Effector CD4-positive, alpha-beta T cell (primary cell): ENCODE measurements at places on chromosomes 11 and 22.

DNA sequence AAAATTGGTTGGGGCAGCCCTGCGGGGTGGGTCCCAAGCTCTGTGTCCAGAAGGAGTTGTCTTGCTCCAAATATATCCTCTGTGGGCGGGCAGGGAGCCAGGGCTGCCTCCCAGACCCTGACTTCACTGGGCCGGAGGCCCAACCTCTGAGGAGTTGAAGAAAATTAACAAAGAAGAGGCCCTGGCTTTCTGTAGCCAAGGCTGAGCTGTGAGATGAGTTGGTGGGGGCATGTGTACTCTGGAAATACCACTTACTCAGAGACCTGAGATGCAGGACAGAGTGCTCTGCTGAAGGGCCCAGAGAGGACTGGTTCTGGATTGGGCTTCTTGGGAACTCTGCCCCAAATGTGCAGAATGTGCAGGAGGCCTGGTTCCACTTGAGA lies 96.3 kb downstream of the SWAP70 start:
- no peak for DNase-seq

DNA sequence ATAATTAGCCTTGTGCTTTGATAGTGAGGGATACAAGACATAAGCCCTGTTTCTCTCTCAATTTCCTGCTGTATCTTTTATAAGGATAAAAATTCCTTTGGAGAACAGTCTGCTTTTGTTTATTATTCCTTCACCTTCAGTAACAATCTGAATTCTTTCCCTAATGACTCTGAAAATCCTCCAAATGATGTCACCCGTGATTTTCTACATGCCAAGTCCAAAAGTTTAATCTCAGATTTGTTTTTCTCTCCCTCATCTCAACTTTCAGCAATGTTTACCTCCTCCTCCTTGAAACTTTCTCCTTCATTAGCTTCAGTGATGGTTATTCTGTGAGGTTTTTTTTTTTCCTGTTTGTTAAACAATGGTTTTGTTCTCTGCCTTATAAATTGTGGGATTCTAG lies 2.2 kb downstream of the OR51E2 start:
- DNase-seq, result no peak

- no peak for DNase-seq
Observed at GRCh38 chr11:66011785-66012303, at the start of gene CST6. CST6 (plus strand) TSS chr11:66012008; CDS start chr11:66012045, 37 bp downstream.

DNA sequence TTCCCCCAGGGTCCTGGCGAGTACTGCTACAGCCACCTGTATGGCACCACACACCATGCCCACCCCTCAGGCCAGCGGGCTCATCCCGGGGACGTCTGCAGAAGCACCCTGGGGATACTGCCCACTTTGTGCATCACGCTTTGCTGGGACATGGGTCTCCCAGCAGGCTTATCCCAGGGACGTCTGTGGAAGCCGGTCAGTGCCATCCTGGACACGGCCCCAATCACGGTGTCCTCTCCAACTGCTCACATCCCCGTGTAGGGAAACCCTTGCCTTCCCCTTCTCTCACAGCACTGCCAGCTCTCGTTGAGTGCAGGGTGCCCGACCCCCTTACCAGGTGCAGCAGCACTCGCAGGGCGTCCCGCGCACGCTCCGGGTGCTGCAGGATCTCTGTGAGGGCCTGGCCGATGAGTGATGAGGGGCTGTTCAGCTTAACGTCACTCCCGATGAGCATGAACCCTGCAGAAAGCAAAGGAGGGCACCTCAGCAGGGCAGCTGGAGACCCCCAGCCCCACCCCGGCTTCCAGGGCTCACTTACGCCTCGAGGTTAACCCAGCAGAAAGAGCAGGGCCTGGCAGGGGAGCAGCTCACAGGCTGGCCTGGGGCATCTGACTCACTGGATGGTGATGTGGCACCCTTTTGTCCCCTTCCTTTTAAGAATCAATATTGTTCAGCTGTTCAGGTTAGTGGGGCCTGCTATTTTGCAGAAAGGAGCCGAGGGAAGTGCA lies 76.9 kb upstream of the PITPNB start:
- DNase-seq, result no peak

DNA sequence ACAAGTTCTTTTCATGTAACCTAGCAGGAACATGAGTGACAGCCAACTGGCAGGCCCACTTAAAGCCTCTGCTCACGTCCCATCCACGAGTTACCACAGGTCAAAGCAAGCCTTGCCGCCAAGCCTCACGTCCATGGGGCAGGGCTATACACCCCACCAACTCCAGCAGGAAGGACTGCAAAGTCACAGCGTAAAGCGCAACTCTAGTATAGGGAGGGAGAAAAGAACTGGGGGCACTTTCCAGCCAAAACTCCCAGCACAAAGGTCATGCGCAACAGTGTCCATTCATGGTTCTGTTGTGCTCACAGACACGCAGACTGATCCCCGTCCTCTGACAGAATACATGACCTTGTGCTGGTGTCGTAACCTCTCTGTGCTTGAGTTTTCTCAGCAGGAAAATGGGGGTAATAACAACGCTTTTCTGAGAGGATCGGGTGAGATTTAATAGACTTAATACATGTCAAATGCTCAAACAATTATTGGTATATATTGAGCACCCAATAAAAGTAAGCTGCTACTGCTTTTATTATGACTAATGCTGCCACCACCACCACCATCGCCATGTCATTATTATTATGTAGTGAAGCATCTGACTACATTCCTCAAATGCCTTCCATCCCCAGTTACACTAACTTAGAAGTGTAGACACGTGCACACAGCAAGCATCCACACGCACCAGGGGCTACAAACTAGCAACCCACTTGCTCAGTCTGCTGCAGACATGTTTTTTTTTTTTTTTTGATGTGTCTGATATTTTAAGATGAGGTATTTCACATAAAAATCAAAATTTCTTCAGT lies 104.4 kb upstream of the PARVA start:
- DNase-seq, result no peak
